ENCODE measurements at places on chromosomes 1 and 21.

DNA sequence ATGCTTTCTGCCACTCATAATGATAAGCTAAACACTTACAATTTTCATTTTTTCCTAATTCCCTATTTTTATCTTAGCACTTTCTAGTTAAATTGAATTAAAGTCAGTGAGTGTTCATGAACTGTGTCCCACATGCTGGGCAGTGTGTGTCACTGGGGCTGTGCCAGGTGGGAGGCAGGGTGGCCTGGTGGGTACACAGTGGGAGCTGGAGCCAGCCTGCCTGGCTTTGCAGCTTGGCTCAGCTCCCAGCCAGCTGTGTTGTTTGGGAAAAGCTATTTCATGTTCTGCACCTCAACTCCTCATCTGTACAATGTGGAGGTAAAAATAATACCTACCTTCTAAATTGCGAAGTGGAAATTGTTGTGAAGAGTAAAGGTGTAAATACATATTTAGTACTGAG, 238.4 kb downstream of the PLA2G4A start:
- no peak for DNase-seq

- DNase-seq = no peak
Observed at GRCh38 chr1:241115784-241116183, 241.2 kb downstream of the RGS7 start.

- DNase-seq = no peak
Observed at GRCh38 chr1:4969556-4970129, 315.2 kb downstream of the AJAP1 start.

DNA sequence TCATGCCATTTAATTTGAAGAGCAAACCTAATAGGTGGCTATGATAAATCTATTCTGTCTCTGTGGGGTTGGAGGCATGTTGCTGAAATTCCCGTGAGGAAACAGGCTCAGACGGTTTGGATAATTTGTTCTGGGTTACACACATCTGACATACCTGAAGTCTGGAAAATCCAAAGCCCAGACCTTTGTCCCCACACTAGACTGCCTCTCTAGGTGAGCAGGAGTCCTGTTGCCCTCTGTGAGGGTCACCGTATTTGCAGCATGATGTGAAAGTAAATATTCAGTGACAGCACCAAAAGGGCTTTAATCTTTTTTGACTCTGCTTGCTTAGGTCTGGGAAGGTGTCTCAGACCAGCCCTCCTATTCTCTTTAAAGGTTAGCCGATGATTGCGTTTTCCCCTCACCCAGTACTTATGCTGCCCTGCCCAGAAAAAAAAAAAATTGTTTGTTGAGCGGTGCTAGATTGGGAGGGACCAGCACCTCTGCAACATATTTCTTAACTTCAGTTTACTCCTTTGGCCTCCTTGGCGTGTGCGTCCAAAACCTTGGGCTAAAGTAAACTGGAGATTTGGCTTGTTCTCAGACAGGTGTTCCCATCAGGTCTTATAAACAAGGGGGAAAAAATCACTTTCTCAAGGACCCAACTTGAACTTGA, 67.0 kb downstream of the CACHD1 start:
- DNase-seq = no peak

- DNase-seq = no peak
Observed at GRCh38 chr1:19775831-19776230, 23.9 kb downstream of the TMCO4 start.

DNA sequence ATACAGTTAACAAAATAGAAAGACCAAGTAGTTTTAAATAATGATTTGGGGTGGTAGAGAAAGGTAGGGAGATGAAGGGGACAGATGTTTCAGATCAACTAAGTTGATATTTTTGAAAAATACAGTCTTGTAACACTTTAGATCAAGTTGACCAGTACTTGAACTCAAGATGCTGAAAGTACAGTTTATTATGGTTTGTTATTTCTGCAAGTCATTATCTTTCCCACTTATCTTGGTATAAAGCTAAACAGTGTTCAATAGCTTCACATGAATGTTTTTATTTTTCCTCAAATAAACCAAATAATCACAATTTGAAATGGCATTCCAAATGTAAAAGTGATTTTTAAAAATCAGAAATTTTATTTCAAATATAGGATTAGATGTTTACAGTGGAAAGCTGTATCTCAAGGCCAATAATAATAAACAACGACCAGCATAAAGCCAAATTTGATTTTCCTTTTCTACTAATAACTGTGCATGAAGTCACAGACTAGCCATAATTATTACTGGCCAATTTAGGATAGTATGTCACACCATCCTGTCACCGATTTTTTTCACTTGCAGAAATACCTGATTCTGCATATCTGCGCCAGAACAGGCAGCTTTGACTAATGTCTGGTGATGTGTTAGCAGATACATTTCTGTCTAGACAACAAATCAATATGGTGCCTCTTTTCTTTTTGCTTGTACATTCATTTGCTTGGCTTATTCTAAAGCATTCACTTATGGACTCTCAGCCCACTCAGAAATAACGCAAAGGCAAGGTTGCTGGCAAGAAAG, 320.2 kb downstream of the TM2D1 start:
- no peak for DNase-seq

- no peak for DNase-seq
Observed at GRCh38 chr1:228465141-228465540, 22.0 kb upstream of the RNF187 start.

GRCh38 chr1:100009458-100009857, 39.7 kb downstream of the SLC35A3 start:
- DNase-seq = no peak

- no peak for DNase-seq
Observed at GRCh38 chr21:42063571-42064521, 7.3 kb upstream of the UMODL1 start.

DNA sequence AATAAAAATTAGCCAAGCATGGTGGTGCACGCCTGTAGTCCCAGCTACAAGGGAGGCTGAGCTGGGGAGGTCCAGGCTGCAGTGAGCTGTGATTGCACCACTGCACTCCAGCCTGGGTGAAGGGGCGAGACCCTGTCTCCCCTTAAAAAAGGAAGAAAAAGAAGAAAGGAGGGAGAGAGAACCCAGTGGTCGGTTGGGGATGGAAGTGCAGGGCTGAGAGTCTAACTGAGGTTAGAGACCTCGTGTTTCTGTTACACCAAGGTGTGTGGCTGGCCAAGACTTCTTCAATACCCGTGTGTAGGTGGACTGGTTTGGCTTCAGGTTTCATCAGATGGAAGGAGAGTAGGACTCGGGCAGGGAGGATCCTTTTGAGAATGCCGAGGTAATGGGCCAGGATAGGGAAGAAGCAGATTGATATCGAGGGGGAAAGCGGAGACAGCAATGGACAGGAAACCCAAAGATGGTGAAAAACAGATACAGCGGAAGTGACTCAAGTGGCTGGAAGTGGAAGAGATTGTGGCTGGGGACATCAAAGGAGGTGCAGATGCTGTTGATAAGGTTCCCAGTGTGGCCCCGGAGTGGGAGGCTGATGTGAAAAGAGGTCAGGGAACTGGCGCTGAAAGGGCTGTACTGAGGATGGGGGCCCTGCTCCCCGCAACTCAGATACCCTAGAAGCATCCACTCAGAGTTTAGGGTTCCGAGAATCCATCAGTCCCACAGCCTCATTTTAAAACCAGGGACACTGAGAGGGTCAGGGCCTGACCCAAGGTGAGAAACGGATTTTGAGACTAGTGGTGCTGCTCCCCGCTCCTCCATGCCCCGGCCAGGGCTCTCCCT, 681 bp upstream of the UBXN10 start:
- DNase-seq = no peak

Measured in cortex of kidney (tissue), 1 donor.